ENCODE measurements at places on chromosomes 12 and 14.

- no peak for DNase-seq
These were observed 161.9 kb upstream of the PLEKHG7 start for GRCh38 chr12:92540782-92541423.

DNA sequence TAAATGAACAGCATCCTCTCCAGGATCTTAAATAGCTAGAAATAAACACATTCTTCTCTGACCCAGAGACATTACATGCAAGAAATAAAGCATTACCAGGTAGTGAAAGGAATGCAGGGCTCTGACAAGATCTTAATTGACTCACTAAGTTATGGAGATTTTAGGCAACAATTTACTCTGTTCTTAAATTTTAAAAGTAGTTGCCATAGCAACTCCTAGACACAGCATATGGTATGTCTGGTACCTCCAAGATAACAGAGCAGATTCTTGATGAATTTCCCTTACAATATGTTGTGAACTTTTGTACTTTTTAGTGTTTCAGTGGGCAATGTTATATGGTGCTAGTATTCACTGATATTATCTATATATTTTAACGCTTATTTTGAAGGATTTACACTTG is 76.7 kb upstream of the G2E3 start:
- no peak for DNase-seq

GRCh38 chr12:639566-639965 is 23.7 kb downstream of the NINJ2 start:
- DNase-seq, result no peak

DNA sequence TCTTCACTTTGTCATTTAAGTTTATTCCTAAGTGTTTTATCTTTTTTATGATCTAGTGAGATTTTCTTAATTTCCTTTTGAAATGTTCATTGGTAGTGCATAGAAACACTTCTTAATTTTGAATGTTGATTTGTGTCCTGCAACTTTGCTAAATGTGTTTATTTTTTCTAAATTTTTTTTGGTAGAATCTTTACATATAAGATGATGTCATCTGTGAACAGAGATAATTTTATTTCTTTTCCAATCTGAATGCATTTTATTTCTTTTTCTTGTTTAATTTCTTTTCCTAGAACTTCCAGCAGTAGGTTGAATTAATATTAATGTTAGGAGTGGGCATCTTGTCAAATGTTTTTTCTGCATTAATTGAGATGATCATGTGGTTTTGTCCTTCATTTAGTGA is 42.1 kb downstream of the SLCO1B3 start:
- no peak for DNase-seq

DNA sequence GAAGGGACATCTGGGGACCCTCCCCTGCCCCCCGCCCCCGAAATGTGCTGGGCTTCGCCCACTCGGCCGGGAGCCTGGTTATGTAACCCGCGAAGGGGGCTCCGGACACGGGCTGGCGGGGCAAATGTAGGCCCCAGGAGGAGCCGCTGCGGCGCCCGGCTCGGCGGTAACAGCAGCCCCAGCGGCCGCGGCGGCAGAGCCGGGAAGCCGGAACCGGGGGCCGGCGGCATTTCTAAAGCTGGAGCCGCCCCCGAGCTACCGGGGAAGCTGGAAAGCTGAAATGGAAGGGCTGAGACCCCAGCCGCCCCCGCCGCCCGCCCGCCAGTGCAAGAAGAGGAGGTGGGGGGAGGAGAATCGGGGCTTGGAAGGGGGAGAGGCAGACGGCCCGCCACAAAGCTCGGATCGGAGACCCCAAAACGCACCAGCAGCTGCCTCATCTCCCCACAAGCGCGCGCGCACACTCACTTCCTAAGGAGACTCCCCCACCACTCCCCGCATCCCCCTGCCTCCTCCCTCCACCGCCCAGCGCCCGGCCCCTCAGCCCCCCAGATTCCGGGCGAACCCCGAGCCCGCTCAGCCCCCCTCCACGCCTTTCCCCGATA is 1.5 kb downstream of the KDM2B start:
- DNase-seq, result no peak

All from activated CD4-positive, alpha-beta T cell treated with anti-CD3 and anti-CD28 coated beads, Interleukin-2, amount 50 U/mL, for 24 hours (primary cell).